ENCODE measurements at places on chromosomes 13 and 19.

DNA sequence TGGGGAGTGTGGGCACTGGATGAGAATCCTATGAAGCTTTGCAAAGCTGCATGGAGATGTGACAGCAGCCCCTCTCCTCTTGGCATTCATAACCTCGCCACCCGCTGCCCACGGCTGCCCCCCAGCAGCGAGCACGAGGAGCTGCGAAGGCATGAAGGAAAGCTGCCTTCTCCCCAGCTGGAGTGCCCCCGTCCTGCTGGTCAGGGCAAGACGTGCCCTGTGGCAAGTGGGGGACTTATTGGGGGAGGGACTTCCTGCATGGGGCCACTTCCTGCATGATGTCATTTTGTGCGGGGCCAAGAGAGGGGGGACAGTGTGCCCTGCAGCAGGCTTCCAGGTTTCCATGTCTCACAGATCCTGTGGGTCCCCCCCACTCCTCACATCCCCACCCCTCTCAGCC is 85.9 kb downstream of the TSHZ3 start:
- DNase-seq = no peak

- DNase-seq = no peak
Measured at GRCh38 chr19:16210168-16210567, 12.5 kb downstream of the AP1M1 start.

DNA sequence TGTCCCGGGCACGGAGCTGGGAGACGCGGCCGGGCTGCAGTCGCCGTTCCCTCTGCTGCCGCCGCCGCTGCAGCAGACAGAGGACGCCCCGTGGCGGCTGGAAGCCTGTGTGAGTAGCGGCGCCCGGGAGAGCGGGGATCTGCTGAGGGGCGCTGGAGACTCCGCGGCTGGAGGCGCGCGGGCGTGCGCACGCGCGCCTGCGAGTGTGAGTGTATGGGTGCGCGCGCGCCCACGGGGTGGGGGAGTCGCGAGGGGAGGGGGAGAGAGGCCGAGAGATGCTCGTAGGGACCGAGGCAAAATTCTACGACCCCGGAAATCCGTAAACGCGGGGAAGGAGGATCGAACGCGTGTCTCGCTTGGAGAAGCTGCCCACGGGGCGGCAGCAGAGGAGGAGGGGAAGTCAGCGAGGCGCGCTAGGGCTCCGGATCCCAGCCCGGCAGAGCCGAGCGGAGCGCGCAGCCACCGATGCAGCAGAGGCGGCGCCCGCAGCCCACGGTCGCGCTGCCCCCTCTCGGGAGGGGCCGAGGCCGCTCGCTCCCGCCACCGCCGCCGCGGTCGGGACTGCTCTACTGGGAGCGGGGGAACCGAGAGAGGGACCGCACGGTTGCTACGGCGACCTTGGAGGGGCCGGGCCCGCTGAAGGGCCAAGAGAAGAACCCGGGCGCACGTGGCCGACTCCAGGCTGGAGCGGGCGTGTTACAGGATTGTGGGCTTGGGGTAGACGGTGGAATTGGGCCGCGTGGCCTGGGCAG is at the start of gene ENOX1:
ENOX1 (minus strand) TSS at position 207 of the 752 bp plus-strand sequence.
- DNase-seq = no peak

GRCh38 chr13:111322916-111323331 is 2.5 kb downstream of the TEX29 start:
- DNase-seq = no peak

DNA sequence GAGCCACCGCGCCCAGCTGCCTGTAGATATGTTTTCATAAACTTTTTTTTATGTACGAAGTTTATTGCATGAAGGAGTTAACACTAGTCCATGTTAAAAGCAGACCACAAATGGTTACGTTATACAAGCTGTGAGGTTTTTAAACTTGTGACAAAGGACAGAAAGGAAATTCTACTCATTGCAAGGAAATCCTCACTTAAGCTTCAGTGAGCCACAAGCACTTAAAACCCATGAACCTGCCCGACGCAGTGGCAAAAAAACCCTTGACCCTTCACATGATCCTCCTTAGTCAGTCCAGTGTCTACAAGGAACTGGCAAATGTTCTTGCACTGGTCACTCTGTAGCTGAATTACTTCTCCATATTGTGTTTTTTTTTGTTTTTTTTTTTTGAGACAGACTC is 4.2 kb downstream of the MPND start:
- no peak for DNase-seq
